Nucleus accumbens (tissue), 56 donors: ENCODE measurements at places on chromosomes 3 and 15.

DNA sequence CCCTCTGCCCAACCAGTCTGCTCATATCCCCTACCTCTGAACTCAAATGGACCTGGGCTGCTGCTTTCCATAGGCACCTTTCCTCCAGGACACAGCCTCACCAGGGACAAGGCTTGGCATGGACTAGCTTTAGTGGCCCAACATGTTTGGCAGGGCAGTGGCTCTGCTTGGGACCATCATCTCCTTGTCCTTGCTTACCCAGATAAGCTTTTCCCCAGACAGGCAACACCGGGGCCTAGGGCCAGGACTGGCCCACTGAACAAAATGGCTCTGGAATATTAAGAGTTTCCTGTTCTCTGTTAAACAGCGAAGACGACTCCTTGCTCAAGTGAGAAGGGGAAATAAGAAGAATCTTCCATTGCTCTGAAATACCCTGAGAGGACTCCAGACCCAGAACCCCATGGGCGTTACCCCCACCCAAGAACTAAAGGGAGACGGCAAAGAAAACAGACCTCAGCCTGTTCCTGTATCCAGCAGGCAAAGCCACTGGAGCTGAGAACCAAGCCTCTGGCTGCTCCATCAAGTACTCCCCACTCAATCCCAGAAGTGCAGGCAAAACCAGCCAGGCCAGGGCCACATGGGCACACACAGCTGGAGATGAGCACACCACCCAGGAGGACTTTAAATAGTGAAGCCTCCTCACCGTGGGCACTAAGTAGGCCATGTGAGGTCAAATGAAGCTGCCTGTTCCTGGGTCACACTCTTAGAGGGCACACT is 45.5 kb downstream of the CTNNB1 start:
- DNase-seq = no peak

DNA sequence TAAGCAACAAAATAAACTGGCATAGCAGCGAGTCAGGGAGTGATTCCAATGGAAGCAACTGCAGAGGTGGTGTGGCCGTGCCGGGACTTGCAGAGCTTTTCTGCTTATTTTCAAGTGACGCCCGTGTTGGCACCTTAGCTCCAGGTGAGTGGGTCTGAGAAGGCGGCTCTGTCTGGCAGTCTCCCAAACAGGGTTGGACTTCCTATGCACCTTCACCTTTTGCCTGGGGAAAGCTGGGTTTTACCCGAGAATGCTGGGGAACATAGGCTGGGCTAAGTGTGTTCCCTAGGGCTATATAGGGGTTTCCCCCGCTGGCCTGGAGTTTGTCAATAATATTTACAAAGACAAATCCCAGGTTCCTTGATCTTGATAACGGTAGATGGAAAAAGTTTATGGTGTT is 179.9 kb upstream of the TBL1XR1 start:
- DNase-seq = no peak

DNA sequence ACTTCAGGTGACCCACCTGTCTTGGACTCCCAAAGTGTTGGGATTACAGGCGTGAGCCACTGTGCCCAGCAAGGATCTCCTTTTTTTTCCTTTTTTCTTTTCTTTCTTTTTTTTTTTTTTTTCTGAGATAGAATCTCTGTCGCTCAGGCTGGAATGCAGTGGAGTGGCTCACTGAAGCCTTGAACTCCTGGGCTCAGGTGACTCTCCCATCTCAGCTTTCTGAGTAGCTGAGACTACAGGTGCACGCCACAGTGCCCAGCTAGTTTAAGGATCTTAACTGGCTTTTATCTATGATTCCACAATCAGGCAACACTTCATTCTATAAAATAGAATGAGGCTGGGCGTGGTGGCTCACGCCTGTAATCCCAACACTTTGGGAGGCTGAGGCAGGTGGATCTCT is 16.3 kb upstream of the NICN1 start:
- DNase-seq = no peak

GRCh38 chr15:56734013-56734635 is 815 bp upstream of the ZNF280D start:
- DNase-seq = no peak

- DNase-seq = no peak
Observed at GRCh38 chr3:4950948-4951347, 28.3 kb upstream of the BHLHE40 start.

DNA sequence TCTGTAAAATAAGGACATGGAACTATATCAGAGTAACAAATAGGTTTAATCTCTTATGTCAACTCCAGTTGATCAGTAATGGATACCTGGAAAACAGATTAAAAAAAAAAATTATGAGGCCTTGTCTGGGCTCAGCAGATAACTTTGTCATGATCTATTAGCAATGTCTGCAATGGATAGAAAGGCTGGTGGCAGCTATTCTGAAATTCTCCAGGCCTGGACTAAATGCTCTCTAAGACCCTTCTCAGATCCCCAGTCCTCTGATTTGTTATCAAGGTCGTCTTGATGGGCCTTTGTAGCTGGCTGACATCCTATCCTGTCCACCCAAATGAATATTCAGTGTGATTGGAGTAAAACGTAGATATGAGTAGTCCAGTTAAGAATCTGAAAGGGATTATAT is 13.7 kb downstream of the LRTM1 start:
- DNase-seq = no peak

DNA sequence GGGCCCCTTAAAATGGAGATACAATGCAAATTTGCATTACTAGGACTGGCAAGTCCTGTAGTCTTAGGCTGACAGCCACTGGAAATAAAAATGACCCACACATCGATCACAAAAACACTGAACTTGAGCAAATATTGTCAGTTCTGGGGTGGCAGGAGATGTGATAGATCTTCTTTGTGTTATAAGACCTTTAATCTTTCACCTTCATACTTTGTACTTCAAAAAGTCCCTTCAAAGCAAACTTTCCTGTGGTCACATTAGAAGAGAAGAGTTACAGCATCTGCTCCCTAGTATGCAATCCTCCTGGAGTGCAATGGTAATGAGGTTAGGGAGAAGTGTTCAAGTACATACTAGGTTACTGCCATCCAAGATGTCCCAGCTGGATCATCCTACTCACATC is 149.4 kb upstream of the KCNMB2 start:
- no peak for DNase-seq

- DNase-seq = no peak
Observed at GRCh38 chr3:49718858-49719213, 648 bp downstream of the AMIGO3 start.

GRCh38 chr3:98787181-98787580 is 24.0 kb downstream of the ST3GAL6 start:
- DNase-seq = no peak

DNA sequence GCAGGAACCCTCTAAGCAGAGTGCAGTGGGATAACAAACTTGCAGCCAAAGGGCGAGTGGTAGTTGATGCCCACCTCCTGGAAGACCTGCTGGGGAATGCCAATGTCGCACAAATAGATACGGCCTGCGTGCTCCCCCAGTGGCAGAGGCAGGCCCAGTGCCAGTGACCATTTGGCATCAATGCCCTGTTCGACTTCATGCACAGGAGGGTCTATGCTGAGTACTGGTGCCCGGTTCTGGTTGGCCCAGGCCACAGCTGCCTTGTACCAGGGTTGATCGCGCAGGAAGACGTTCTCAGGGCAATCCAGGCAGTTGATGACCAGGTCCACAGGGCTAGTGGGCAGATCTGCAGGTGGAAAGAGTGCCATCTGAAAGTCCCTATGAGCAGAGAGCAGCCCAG is 17.0 kb downstream of the CLK3 start:
- DNase-seq = no peak

DNA sequence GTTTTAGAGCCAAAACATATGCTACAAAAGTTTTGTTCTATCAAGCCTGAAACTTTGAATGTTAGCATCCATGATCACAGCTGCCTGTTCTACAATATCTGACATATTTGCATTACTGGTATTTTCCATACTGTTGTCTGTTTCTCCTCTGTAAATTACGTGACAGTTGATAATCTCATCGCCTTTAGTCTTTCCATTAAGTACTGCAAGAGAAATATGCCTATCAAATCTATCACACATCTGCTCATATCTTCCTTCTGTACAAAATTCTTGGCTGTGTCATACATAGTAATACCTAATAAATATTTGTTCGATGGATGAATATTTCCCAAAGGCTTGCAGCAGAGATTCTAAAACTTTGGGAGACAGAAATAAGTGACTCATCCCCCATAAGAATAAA is 717.3 kb downstream of the OTOL1 start:
- no peak for DNase-seq

GRCh38 chr15:90360746-90361145 is 8.7 kb downstream of the ZNF774 start:
- no peak for DNase-seq

GRCh38 chr3:171327441-171328174 is 132.6 kb downstream of the TNIK start:
- no peak for DNase-seq

DNA sequence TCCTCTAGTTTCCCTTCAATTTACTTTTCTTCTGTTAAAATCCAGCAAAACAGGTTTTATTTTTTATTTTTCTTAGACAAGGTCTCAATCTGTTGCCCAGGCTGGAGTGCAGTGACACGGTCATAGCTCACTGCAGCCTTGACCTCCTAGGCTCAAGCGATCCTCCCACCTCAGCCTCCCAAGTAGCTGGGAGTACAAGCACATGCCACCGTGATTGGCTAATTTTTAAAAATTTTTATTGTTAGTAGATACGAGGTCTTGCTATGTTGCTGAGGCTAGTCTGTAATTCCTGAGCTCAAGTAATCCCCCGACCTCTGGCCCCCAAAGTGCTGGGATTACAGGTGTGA is 41.6 kb downstream of the ILDR1 start:
- no peak for DNase-seq

DNA sequence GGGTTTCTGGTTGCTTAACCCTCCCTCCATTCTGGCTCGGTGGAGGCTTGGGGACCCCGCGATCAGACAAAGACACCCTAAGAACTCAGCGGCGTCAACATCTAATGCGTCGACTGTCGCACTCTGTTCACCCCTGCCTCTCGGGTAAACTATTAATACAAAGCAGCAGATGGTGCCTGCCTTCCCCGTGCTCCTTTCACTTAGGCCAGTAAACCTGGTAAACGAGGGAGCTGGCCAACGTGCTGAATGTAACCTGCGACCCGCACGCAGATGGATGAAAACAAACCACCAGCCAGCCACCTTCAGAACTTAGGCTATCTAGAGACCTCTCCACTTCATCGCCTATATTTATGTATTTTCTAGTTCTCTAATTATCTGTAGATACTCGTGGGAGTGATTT is 848 bp upstream of the CADPS start:
- DNase-seq = no peak

GRCh38 chr3:133491481-133492059 is 81.9 kb upstream of the CDV3 start:
- DNase-seq = no peak

DNA sequence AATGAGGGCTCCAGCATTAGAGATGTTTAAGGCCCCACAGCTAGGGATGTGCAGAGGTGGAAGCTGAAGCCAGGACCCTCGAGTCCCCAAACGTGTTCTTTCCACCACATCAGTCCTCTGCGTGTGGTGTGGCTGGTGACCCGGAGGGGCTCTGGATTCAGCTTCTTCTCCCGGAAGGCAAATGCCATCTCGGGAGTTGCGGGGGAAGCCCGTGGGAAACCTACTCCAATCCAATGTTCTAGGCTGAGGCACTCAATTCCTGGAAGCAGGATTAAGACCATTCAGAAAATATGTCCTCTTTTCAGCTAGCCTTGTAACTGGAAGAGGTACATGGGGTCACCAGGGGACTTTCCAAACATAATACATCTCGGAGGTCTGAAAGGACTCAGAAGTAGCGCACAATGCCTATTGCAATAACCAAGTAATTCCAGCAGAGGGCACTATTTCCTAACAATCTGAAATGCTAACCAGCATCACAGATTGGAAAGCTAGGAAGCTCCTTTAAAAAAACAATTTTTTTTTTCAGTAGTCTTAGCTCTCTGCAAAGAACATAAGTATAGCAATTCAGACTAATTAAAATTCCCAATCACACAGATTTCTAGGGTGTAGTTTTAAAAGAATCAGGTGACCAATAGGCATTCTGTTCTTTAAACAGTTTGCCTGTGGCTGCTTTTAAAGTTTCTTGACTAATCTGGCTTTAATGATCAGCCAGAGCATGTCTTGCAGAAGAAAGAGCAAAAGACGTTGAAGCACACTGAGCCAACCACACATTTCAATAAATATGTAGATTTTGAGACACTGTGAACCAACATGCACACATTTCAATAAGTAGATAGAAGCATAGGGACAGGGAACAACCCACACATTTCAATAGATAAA is 36.1 kb downstream of the BNC1 start:
- DNase-seq = no peak

GRCh38 chr15:92881211-92881754 is 18.8 kb upstream of the CHD2 start:
- DNase-seq = no peak

- DNase-seq = no peak
Observed at GRCh38 chr15:23736033-23736673, 49.0 kb upstream of the NDN start.

GRCh38 chr3:30226601-30227151 is 379.7 kb upstream of the TGFBR2 start:
- DNase-seq = no peak

- peak; percentile 43 for DNase-seq
Observed at GRCh38 chr3:9778143-9779074, 8.7 kb upstream of the CAMK1 start.

DNA sequence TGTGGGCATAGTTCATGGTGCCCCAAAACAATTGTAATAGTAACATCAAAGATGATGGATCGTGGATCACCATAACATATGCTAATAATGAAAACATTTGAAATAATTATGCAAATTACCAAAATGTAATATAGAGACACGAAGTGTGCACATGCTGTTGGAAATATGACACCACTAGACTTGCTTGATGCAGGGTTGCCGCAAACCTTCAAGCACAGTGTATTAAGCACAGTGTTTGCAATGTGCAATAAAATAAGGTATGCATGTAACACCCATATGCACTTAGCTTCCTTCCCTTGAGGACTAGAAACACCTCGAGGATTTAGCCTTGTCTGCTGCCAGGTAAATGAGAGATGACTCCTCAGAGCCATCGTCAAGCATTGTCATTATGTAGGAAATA is 10.9 kb upstream of the GJD2 start:
- DNase-seq = no peak

GRCh38 chr3:117761703-117762620 is 1052.4 kb downstream of the TUSC7 start:
- DNase-seq = peak; percentile 52

- no peak for DNase-seq
Observed at GRCh38 chr3:127844326-127844942, 22.1 kb upstream of the MGLL start.

- DNase-seq = no peak
Observed at GRCh38 chr15:82132742-82133141, 86.9 kb upstream of the MEX3B start.

DNA sequence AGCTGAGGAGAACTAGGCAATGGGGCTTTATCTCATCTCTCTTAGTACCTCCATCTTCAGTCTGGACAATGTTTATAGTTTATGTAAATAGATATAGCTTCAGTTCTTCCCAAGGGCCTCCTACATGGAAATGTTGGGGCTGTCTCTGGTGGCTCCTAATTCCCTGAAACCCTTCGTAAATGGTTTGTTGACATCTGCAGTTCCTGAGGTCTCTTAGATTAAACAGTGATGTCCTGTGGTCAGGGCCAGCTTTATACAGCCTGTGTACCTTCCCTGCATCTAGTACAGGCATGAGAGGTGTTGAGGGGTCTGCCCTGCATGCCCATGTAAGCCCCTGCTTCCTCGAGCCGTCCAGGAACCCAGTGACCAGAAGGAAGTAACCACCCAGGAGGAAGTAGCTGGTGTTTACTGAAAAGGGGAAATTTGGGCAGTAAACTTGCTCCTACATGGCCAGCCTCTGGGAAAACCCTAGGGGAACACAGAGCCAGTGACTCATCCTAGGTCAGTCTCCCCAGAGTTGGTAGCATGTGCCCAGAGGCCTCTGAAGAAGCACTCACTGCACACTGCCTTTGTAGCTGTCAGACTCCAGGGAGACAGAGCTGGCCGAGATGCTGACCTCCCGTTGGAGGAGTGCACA is 4.7 kb upstream of the TBC1D2B start:
- DNase-seq = no peak
